Stimulated activated CD8-positive, alpha-beta memory T cell treated with anti-CD3 and anti-CD28 coated beads, Interleukin-2, amount 100 ng/mL, for 1 hour (primary cell): ENCODE measurements at places on chromosomes 12 and 14.

- DNase-seq, result no peak
These were observed 57.7 kb downstream of the ATP2A2 start for GRCh38 chr12:110338754-110339153.

DNA sequence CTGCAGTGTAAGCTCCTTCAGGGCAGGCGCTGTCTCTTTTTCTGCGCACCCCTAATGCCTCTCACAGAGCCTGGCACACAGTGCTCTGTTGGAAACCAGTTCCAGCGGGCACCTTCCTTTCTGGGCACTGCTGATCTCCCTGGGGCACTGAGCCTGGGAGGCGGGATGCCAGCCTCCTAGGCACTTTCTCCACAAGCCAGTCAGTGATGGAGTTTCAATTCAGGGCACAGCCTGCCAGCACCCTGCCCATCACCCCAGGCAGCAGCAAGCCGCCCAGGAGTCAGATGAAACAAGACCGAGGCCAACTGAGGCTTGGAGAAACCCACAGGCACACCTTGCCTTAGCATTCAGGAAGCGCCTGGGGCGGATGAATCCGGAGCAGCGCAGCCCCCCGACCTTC, 5.7 kb upstream of the CTDSP2 start:
- DNase-seq, result no peak

DNA sequence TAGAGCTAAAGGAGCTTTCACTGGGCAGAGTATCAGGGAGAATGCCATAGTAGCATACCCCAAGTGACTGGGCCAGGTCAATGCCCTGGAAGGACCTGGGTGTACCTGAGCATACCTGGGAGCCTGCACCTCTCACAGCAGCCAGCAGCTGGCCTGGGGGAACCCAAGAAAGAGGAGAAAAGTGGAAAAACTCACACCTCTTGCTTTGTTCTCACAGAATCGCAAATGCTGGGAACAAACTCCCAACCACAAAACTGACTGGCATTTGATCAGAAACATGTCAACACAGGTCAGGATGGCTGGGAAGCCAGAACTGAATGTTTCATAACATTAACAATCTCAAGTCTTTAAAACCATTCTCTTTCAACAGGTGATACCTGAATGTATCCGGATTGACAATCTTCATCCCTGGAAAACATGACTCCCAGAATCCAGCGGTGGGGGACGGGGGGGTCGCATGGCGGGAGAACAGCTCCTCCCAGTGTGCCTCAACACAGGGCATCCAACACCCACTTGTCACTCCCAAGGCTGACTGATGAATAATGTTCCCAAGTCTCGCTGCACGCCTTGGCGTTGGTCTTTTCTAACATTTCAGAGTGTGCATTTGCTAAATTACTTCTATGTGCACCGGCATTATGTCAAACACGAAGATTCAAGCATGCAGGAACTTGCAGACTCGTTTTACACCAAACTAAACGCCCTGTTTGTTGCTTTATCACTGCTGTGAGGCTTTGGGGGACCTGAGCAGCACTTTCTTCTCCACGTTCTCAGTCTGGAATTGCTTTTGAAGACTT, 7.9 kb downstream of the FOXN3 start:
- no peak for DNase-seq

DNA sequence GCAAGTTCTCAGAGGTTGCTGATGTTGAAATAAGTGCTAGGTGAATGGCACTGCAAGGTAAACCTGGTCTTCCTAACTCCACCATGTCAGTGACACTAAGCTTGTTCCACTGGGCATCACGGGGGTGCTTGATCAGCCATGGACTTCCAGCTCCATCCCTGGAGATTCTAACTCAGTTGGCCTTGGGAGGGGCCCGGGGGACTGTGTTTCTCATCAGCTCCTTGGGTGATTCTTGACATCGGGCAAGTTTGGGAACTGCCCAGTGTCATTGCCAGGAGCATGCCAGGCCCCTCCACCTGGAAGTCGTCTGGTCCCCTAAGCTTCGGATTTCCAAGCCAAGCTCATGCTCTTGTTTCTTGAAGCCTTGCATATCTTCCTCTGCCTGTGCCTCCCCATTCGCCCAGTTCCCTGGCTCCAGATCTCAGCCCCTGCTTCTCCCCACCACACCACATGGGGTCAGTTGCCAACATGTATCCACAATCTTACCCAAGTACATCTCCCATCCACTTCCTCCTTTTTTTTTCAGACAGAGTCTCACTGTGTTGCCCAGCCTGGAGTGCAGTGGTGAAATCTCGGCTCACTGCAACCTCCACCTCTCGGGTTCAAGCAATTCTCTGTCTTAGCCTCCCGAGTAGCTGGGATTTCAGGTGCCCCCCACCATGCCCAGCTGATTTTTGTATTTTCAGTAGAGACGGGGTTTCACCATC, 30.7 kb upstream of the RFLNA start:
- no peak for DNase-seq

- DNase-seq, result no peak
These were observed 774.8 kb downstream of the VRK1 start for GRCh38 chr14:97571866-97572555.

- no peak for DNase-seq
These were observed 411.2 kb downstream of the DAD1 start for GRCh38 chr14:22177870-22178269.
